ENCODE measurements at places on chromosomes 4 and X.

- DNase-seq, result peak; percentile 2
Observed at GRCh38 chr4:149370785-149371420, 444.7 kb downstream of the IQCM start.

- DNase-seq, result no peak
Observed at GRCh38 chr4:82320351-82320750, 53.4 kb downstream of the HNRNPD start.

DNA sequence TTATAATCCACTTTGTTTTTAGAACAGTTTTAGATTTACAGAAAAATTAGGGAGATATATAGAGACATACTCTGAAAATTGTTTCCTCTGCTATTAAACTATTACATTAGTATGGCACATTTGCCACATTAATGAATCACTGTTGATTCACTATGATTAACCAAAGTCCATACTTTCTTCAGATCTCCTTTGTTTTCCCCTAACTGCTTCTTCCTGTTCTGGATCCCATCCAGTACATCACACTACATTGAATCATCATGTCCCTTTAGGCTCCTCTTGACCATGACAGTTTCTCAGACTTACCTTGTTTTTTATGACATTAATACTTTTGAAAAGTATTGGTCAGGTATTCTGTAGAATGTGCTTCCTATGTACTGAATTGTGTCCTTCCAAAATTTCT lies 109.2 kb upstream of the EDNRA start:
- DNase-seq, result no peak

- no peak for DNase-seq
Observed at GRCh38 chr4:110610940-110611831, 11.7 kb downstream of the PITX2 start.

- DNase-seq, result no peak
Observed at GRCh38 chr4:152211936-152212653, 323.8 kb downstream of the FBXW7 start.

DNA sequence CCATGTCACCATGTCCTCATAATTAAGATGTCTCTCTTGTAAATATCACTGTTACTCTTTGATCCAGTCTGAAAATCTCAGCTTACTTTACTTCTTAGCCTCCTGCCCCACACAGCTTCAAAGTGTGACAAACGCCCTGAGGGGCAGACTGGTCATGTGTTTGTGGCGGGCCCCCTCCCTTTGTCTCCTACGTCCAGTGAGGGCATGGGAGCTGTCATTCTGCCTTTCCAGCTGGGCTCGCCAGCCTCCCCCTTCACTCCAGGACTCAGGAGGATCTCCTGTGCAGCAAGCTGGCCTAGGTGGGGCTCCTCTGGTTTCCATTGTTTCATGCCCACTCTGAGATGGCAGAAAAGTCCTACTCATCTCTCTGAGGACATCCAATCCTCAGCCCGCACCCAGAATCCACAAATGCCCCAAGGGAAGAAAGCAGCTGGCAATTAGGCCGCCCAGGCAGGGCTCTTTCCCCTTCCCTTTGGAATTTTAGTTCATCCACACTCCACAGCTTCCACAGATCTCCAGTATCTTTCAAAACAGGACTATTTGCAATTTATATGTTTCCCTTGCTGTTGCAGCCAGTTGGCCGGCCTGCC lies 86.4 kb upstream of the C4orf50 start:
- DNase-seq, result no peak

GRCh38 chr4:80781431-80781830 lies 249.1 kb upstream of the BMP3 start:
- DNase-seq, result no peak

- DNase-seq, result no peak
Observed at GRCh38 chr4:8343262-8343966, 73.9 kb downstream of the HTRA3 start.

DNA sequence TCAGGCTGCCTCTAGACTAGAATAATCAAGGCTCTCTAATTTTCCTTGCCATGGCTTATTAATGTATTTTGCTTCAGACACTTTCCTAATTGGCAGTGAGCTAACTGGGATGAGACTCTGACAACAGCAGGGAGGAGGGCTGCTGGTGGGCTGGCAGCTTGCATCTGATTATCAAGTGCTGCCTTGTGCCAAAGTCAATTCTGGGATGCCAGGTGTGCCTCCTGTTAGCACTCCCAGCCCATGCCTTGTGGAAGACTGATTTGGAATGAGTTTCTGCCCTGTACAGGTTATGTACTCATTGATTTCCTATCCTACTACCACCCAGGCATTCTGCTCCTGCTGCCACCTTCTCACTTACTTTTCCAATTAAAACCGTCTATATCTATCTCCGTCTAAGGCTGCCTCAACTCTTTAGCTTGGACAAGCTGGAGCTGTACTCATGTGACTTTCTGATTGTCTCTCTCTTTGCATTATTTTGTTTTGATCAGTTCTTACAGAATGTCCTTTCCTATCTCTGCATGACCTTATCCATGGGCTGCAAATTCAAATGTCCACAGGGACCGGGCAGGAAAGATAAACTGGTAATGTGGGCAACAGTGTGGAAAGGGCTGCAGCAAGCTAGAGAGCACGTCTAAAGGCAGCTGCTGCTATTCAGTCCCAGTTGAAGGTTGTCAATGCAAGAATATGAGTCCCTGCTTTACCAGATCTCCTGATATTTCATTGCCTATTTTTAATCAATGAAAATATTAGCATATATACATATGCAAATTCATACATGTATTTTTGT lies 112.6 kb downstream of the GABRA2 start:
- no peak for DNase-seq

DNA sequence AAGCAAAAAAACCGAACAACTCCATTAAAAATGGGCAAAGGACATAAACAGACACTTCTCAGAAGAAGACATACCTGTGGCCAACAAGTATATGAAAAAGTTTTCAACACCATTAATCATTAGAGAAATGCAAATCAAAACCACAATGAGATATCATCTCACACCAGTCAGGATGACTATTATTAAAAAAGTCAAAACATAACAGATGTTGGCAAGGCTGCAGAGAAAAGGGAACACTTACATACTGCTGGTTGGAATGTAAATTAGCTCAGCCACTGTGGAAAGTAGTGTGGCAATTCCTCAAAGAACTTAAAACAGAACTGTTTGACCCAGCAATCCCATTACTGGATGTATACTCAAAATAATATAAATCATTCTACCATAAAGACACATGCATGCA lies 436.3 kb downstream of the KLHL13 start:
- DNase-seq, result no peak

DNA sequence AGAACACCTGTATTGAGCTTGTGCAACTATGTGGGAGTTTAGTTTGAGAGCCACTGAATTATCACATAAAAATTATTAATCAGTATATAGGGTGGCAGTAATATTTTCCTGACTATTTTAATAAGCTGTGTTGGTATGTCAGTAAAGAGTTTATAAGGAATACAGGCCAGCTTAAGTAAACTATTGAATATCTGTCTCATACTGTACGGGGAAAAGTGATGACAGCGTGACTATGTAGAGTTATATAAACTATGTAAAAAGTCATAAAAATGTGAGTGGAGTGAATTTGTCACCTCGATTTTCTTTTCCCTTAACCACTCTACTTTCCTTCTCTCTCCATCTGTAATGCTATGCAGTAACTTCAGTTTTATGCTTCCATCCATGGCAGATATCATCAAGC lies 250.2 kb downstream of the BMPR1B start:
- no peak for DNase-seq

GRCh38 chrX:24774650-24775049 lies 80.9 kb downstream of the POLA1 start:
- no peak for DNase-seq

DNA sequence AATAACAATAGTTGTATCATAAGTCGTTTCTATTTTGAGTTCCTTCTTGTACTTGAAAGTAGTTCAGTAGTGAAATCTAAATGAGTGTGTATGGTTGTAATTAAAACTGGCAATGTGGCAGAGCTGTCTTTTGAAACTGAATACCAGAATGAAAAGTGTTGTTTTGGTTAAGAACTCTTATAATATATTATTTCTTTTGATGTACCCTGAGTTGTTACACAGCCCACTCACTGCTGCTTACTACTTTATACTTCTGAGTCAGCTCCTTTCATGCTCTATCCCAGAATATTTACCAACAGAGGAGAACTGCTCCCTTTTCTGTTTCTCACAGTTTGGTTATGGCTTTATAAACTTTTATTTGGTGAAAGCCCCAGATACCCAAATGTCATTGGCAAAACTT lies 28.8 kb downstream of the FAM199X start:
- DNase-seq, result no peak

DNA sequence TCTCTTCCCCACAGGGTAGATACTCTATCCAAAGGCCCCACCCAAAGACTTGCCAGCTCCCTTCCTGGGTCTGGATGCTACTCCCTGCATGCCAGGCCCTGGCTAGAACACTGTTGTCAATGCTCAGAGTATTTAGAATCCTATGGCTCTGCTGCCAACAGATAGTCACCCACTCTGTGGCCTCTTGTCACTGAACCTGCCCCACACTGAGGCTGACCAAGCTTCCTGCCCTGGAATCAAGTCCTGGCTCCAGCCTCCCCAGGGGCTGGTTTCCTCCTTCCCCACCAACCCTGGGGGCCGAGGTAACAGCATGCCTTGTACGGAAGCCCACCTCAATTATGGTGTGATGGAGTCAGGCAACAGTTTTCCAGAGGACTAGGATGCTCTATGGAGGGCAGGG lies 63.3 kb downstream of the EFNB1 start:
- DNase-seq, result no peak

DNA sequence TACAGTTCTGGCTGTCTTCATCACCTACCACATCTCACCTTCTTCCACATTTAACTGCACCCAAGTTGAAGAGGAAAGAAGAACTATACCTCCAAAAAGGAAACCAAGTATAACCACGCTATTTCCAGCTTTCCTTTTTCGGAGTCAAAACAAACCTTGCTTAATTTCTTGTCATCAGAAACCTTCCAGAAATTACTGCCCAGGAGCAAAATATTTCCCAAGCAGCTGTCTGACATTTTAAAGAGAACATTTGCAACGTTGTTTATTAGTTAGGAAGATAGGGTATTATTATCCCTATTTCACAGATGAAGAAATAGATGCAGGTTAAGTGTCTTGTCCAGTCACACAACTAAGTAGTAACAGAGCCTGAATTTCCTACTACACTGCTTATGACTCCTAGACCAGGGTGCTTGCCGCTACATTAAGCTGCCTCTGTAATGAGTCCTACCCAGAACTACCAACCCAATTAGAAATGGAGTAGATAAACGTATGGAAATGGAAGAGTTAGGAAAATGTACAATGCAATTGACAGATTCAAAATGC lies 2.2 kb upstream of the ACSL4 start:
- no peak for DNase-seq
